ENCODE measurements at places on chromosomes 16 and 17. TPM values are rescaled to one million over a fixed set of nuclear protein-coding genes. Genes with fewer than 3 reads are reported as not detected.
A peak's percentile ranks its signal among the peaks of the same experiment; 100 is the strongest.

Gene EVI2A
- not detected for total RNA-seq

Gene XAF1
- total RNA-seq = 1.5 TPM

Gene CDR2
- total RNA-seq = 22.8 TPM

Gene COL1A1
- 28,023 TPM for total RNA-seq

Gene KRTAP16-1
- not detected for total RNA-seq

Gene RPUSD1
- total RNA-seq = 24.3 TPM

- H3K27ac ChIP-seq = peak overlapping the region; percentile 97
- peak overlapping the region; percentile 77 for H3K4me3 ChIP-seq
- H3K4me1 ChIP-seq = peaks cover 69% of the 10 kb centered on the region
Observed at GRCh38 chr17:15651583-15652110, 32.1 kb upstream of the FBXW10B start.

GRCh38 chr17:64661976-64662773 is at the start of gene SMURF2:
TSS of gene SMURF2 (minus strand) at chr17:64662307. CDS start at chr17:64661880, 427 bp downstream.
- peak; percentile 92 for DNase-seq
- H3K27me3 ChIP-seq = no peaks in the 10 kb centered on the region
- peak within 1 kb of the TSS; percentile 98 for H3K4me3 ChIP-seq

DNA sequence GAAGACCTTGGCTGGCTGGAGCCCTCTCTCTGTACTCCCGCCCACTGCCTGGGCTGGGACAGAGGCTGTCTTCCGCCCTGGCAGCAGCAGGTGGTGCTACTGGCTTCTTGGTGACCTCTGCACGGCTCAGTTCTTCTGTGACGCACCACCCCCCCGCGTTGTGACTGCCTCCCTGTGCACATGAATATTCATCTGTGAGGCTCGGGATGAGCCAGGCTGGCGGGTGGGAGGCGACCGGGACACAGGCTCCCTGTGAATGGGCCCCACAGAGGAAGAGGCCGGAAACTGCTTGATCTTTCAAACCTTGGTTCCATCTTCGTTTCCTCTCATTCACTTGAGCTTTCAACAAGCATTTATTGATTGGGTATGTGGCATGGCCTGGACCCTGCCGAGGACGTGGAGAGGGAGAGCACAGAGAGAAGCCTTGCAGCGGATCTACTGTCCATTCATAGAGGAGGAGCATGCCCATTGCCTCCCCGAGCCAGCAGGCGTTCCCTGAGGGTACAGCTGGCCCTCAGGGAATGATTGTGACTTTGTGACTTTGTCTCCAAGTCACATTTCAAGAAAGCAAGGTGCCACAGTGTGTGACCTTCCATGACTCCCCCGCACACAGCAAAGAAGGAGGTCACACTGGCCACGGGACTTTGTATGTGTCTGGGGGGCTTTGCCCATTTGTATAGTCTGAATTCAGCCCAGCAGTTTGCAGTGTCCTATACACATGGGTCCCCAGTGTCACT is 45.0 kb downstream of the B9D1 start:
- DNase-seq = no peak
- no peaks in the 10 kb centered on the region for H3K27me3 ChIP-seq
- H3K27ac ChIP-seq = peak overlapping the region; percentile 1
- peaks cover 10% of the 10 kb centered on the region for H3K36me3 ChIP-seq
- no peak overlapping the region for H3K4me3 ChIP-seq

DNA sequence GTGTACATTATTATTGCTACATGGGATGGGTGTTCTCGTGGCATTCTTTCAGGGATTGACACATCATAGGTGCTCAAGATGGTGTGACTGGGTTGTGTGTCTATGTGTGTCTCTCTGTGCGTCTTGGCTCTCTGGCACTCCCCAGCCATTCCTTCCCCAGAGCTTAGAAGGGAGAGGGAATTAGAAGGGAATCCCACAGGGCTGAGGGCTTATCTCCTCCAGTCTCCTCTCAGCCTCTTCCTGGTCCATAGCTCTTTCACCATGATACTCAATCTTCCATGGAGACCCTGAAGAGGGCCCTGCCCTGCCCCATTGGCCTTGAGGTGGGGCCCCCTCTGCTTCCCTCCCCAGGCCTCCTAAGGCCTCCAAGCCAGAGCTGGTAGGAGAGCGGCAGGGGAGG is 52.0 kb downstream of the MRM1 start:
- peaks cover 49% of the 10 kb centered on the region for H3K27me3 ChIP-seq
- H3K36me3 ChIP-seq = no peaks in the 10 kb centered on the region
- no peak overlapping the region for H3K4me3 ChIP-seq
- peaks cover 2% of the 10 kb centered on the region for H3K4me1 ChIP-seq
- no peak for DNase-seq

DNA sequence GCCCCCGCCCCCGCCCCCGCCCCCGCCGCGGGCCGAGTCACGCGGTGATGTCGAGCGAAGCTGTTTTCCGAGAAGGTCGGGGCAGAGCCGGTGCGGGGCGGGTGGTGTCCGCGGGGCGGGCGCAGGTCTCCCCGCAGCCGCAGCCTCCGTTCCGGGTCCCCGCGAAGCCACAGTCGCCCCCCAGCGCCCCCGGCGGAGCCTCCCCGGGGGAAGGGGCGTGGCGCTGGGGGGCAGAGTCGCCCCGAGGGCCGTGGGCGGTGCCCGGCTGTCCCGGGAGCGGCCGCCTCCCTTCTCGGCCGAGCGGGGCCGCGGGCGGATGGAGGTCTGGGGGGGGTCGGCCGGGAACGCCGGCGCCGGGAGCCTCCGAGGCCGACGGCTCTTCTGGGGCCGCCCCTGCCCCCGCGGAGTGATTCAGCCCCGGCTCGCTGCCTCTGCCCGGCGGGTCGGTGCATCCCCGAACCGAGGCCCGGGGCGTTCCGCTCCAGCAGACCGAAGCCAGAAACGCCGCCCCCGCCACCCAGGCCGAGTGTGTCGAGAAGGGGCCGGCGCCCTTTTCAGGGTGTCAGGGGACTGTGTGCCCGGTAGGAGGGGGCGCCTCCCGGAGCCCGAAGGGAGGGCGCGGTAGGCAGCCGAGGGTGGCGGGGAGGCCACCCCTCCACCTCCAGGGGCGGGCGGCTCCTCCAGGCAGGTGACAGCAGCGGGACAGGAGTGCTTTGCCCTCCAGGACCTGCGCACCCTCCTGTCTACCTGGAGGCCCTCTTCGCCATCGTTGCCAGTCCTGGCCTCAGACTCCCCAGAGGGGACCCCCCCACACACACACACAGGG is 1.7 kb downstream of the METRNL start:
- no peaks in the 10 kb centered on the region for H3K27me3 ChIP-seq
- H3K27ac ChIP-seq = peak overlapping the region; percentile 94
- DNase-seq = no peak
- peak overlapping the region; percentile 81 for H3K4me3 ChIP-seq
- H3K36me3 ChIP-seq = peaks cover 17% of the 10 kb centered on the region

- H3K4me1 ChIP-seq = no peaks in the 10 kb centered on the region
- no peak overlapping the region for H3K4me3 ChIP-seq
- DNase-seq = no peak
- no peak overlapping the region for H3K27ac ChIP-seq
Observed at GRCh38 chr17:10349403-10349802, 23.4 kb downstream of the MYH13 start.

- no peak for DNase-seq
- no peaks in the 10 kb centered on the region for H3K27me3 ChIP-seq
- H3K4me3 ChIP-seq = no peak overlapping the region
Observed at GRCh38 chr17:73346501-73347162, 34.8 kb upstream of the CDC42EP4 start.

DNA sequence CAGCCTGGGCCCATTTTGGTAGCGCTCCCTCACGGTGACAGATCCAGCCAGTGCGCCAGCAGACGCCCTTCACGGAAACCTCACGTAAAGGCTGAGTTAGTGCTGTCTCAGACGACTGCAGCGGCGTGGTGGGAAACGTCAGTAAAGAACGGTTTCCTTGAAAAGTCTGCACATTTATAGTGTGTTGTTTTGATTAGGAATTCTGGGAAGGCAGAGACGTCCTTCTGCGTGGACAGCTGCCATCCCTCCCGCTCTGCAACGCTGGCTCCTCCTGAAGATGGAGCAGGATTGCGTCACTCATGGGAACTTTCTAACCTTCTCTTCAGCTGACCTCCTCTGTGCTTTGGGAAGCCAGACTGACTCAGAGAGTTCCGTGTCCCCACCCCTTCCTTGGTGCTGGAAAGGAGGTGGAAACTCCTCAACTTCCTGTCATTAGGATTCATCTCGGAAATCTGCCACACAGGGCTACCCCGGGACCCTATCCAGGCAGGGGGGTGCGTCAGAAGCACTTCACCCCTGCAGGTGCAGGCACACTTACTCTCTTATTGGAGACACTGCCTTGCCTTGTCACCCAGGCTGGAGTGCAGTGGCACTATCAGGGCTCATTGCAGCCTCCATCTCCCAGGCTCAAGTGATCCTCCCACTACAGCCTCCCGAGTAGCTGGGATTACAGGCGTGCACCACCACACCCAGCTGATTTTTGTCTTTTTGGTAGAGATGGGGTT is 24.3 kb upstream of the CRISPLD2 start:
- no peak overlapping the region for H3K27ac ChIP-seq
- no peak overlapping the region for H3K4me3 ChIP-seq
- no peak for DNase-seq
- peaks cover 26% of the 10 kb centered on the region for H3K4me1 ChIP-seq
- H3K36me3 ChIP-seq = no peaks in the 10 kb centered on the region

- no peak overlapping the region for H3K27ac ChIP-seq
- no peaks in the 10 kb centered on the region for H3K36me3 ChIP-seq
- no peaks in the 10 kb centered on the region for H3K27me3 ChIP-seq
- peak; percentile 74 for DNase-seq
- H3K4me1 ChIP-seq = no peaks in the 10 kb centered on the region
Observed at GRCh38 chr16:57571098-57571497, 28.7 kb downstream of the ADGRG5 start.

DNA sequence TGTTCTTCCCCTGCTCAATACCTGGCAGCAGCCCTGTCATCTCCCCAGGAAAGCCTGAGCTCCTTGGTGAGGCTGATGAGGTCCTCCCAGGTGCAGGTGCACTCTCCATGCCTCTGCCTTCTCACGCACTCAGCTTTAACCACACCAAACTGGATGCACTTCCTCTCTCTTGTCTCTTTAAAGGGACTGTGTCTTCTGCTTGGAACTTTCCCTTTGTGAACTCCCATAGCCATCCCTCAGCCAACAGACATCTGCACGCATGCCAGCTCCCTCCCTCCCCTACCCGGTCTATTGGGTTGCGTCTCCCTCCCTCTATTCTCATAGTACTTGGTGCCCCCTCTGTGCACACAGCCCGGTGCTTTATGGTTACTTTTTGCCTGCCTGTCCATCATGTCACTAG is 231.2 kb downstream of the MSI2 start:
- no peaks in the 10 kb centered on the region for H3K27me3 ChIP-seq
- H3K27ac ChIP-seq = no peak overlapping the region
- no peak for DNase-seq
- peaks cover 42% of the 10 kb centered on the region for H3K4me1 ChIP-seq
- H3K36me3 ChIP-seq = peaks cover 2% of the 10 kb centered on the region

DNA sequence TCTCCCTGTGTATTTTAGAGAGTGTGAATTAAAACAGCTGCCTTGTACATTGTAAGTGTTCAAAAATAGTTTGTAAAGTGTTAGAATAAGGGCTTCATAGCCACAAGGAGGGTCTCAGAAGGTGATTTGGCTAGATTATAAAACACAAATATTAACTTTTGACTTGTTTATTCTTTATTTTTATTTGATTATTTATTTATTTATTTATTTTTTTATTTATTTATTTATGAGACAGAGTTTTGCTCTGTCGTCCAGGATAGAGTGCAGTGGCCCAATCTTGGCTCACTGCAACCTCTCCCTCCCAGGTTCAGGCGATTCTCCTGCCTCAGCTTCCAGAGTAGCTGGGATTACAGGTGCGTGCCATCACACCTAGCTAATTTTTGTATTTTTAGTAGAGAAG is 111.5 kb upstream of the RBFOX1 start:
- no peaks in the 10 kb centered on the region for H3K4me1 ChIP-seq
- no peaks in the 10 kb centered on the region for H3K36me3 ChIP-seq
- H3K27ac ChIP-seq = no peak overlapping the region
- H3K27me3 ChIP-seq = no peaks in the 10 kb centered on the region

GRCh38 chr17:29379084-29379991 is 10.8 kb upstream of the TAOK1 start:
- H3K36me3 ChIP-seq = no peaks in the 10 kb centered on the region
- no peak overlapping the region for H3K4me3 ChIP-seq
- H3K27me3 ChIP-seq = no peaks in the 10 kb centered on the region
- H3K27ac ChIP-seq = no peak overlapping the region
- no peak for DNase-seq
- peaks cover 18% of the 10 kb centered on the region for H3K4me1 ChIP-seq

DNA sequence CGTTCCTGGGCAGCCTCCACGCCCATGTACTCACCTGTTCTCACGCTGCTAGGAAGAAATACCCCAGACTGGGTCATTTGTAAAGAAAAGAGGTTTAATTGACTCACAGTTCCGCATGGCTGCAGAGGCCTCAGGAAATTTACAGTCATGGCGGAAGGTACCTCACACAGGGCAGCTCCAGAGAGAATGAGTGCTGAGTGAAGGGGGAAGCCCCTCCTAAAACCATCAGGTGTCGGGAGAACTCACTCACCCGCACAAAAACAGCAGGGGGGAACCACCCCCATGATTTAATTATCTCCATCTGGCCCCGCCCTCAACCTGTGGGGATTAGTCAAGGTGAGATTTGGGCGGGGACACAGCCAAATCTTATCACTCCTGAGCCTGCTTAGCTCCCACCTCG is 18.2 kb downstream of the RAB40C start:
- H3K27ac ChIP-seq = no peak overlapping the region
- no peaks in the 10 kb centered on the region for H3K27me3 ChIP-seq
- no peak for DNase-seq
- peaks cover 4% of the 10 kb centered on the region for H3K36me3 ChIP-seq
- H3K4me3 ChIP-seq = no peak overlapping the region
- peaks cover 2% of the 10 kb centered on the region for H3K4me1 ChIP-seq
